ENCODE measurements at places on chromosomes 2 and 18.
A peak's percentile ranks its signal among the peaks of the same experiment; 100 is the strongest.

- DNase-seq, result no peak
Measured at GRCh38 chr18:49619801-49620200, 57.9 kb downstream of the LIPG start.

GRCh38 chr2:128520791-128521190 is 202.1 kb upstream of the HS6ST1 start:
- DNase-seq, result peak; percentile 5

- peak; percentile 23 for DNase-seq
Measured at GRCh38 chr2:96891591-96892333, 21.9 kb upstream of the SEMA4C start.

DNA sequence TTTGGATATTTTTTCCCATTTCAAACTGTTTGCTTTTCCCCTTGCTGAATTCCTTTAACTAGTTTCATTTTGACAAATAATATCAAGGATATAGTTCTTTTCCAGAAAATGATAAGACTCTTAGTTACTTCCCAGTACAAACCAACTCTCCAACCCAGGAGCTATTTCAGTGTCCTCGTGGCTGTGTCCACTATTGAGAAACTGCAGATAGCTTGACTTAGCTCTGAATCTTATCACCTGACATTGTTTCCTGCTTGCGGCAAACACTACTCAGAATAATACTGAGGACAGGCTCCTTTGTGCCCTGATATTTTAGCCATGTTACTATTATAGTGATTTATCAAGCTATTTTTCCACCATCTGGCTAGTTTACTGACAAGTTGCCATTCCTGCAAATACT is 74.6 kb downstream of the KLF7 start:
- DNase-seq, result no peak

DNA sequence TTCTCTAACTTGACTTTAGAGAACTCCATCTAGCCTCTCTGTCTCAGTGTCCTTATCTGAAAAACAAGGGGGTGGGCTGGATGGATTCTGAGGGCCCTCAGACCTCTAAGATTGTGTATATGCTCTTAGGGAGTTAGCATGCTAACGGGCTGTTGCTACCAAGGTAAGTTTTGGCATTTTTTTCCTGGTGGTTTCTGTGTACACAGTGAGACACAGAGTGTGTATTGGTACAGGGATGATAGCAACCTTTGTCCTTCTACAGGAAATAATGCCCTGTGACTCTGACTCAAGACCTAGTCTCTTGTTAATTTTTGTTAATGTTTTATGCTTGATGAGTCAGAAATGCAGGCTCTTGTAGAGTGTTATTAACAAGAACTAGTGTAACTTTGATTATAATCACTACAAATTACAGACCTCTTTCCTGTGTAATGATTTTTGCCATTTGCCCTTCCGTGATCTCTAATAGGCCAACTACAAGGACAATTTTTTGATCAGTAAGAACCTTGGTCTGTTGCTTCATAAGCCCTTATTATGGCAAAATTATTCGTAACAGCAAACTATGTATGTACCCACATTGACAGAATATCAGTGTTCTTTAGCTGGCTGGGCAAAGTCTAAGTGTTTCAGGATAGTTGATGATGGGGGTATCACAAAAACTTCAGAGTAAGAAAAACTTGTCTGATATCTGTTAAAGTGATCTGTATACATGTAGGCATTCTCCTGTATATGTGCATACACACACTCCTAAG is 89.7 kb downstream of the SPTBN1 start:
- no peak for DNase-seq

- DNase-seq, result no peak
Measured at GRCh38 chr2:204344119-204344518, 201.2 kb upstream of the PARD3B start.

DNA sequence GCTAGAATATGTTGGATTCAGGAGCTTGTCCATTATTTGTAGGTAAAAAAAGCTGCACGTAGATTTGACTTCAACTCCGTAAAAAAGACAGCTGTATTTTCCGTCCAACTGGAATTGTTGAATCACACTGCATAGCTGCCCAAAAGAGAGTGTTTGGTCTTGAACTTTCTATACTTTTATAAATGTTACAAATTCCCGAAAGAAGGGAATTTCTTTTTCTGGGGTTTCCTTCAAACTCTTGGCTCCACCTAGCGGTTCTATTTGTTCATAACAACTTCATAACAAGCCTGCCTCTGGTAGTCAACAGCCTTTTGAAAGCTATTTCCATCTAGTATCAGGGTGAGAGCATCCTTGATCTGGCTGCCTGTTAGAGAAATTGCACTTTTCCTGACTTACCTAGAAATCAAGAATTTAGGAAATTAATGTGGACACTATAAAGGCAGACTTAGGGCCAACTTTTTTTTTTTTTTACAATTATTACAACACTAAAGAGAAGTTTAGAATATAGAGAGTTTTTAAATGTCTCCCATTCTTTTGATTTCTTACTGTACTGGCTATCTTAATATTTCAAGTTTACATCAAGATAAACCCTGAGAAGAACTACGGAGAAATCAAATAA is 48.1 kb downstream of the TMEM185B start:
- DNase-seq, result no peak
